AG04450 (cell line): ENCODE measurements at places on chromosomes 6 and 20.
A peak's percentile ranks its signal among the peaks of the same experiment; 100 is the strongest.

- DNase-seq: no peak
These were observed 107.0 kb downstream of the SYNDIG1 start for GRCh38 chr20:24576447-24576846.

- DNase-seq: no peak
These were observed 748.7 kb downstream of the QKI start for GRCh38 chr6:164163239-164163638.

DNA sequence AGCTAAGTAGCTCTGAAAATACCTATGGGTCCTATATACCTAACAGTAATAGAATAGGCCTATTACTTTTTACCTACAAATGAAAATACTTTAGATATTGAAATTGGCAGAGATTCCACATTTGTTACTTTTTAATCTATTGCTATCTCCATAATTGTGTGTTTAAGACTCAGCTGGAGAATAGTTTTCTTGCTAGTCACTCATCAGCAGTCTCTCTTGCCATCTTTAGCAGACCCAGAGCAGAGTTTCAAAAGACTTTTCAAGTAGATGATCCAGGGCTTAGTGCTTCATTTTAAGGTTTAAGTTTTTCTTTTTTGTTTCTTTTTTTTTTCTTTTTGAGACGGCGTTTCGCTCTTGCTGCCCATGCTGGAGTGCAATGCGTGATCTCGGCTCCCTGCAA, 12.9 kb downstream of the ANKS1A start:
- DNase-seq: no peak

- DNase-seq: no peak
These were observed 78.5 kb upstream of the PHACTR1 start for GRCh38 chr6:12637960-12638641.

DNA sequence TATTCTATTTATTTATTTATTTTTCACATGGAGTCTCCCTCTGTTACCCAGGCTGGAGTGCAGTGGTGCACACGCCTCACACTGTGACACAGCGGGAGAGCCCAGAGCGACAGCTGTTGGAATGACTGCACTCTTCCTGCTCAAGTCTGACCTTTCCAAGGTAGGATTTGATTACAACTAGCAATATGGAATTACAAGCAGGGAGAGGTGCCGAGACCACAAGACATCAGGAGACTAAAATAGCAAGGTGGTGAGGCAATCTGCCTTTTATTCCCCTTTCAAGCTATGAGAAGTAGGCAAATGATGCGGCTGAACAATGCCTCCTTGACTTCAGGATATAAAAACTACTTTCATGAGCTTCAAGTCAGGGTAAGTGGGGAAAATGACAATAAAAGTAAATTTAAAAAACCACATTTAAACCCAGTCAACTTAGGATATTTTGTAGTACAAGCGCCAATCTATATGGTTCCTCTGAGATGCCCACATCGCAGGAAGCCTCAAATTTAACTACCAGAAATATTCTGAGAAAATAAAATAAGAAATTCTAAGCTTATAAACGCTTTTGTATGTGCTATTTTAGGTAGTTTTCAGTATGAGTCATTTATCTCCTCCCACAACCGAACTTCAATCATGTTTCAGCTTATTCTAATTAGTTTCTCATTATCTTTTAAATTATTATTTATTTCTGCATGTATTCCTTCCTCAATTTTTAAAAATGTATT, 146.9 kb upstream of the SGK1 start:
- peak; percentile 60 for DNase-seq

DNA sequence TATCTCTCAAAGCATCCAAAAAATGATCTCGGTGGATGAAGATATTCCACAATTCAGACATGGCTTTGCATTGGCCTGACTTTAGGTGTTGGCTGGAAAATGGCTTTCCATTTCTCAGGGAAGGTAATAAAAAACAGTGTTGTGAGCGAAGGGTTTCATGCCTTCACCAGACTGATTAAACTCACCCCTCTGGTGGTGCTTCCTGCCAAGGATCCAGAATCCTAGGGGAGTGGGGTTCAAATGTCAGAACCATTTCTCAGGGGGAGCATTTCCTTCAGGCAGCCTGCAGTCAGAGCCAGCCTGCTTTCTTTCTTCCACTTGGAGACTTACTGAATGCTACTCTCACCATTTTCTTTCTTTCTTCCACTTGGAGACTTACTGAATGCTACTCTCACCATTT, 45.7 kb upstream of the SMIM28 start:
- no peak for DNase-seq

DNA sequence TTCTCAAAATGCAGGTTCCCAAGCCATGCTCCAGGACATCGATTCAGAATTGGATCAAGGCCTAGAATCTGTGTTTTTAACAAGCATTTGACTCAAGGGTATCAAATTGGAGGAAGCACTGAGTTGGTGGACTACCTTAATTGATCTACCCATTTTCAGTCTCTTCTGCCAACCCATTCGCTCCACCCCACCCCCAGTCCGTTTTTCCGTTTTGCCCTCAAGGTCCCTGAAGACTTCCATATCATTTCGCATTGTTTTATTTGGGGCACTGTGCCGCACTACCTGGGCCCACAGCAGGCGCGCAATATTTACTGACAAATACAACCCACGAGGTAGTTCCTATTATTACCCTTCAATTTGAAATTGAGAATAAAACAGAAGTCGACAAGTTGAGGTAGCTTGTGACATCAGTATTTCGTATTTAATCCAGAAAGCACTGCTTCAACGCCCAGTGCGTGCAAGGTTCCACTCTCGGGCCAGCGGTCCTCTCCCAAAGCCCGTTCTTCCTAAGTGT, 557 bp upstream of the DHX35 start:
- no peak for DNase-seq

DNA sequence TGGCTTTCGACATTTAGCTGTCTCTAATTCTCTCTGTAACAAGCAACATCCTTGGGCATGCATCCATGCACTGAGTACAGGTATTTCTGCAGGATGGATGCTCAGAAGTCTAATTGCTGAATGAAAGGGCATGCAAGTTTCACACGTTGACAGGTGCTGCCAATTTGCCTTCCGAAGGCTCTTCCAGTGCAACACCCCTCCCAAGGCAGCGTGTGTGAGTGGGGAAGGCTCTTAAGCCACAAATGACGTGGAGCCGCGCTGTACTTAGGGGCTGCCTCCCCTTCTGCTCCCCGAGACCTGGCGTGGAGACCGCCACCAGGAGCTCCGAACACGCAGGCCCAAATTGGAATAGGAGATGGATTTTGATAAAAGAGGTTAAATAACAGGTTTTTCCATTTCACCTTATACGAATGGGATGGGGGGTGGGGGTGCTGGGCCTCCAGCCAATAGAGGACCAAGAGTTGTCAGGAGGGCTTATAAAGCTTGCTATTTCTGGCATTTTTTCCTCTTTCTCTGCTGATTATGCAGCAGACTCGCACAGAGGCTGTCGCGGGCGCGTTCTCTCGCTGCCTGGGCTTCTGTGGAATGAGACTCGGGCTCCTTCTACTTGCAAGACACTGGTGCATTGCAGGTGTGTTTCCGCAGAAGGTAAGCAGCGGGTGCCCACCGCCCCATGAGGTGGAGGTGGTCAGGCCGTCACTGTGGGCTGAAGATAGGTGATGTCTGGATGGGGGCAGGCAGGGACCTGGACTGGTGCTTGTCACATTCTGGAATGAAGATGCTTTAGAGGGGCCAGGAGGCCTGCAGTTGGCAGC, 30.9 kb downstream of the TOX2 start:
- no peak for DNase-seq

DNA sequence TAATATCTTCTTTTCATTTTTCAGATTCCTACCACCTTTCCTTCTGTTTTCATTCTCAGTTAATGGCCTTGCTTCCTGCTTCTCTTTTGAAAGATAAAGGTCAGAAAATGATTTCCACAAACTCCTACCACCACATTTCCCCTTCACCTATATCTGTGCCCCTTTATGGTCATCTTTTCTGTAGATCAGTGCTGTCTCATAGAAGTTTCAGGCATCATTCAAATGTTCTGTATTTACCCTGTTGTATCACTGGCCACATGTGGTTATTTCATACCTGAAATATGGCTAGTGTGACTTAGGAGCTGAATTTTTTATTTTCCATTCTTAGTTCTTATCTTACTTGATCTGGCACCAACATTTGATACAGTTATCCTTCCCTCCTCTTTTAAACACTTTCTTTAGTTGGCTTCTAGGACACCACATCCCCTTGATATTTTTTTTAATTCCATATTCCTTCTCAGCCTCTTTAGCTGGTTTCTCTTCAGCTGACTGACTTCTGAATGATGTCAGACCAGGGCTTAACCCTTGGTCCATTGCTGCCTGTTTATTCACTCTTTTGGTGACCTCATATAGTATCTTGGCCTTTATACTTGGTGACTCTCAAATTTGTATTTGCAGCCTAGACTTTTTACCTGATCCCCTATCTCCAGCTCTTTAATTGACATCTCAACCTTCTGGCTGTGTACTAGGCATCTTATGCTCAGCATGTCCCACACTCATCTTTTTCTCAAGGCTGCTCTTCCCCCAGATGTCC, 81.0 kb downstream of the ATRN start:
- DNase-seq: no peak

GRCh38 chr6:22222469-22222868, 74.4 kb downstream of the PRL start:
- DNase-seq: no peak

- DNase-seq: no peak
These were observed 385.6 kb downstream of the CDKAL1 start for GRCh38 chr6:20919677-20920385.

GRCh38 chr6:155420492-155420891, 35.1 kb downstream of the NOX3 start:
- DNase-seq: no peak

DNA sequence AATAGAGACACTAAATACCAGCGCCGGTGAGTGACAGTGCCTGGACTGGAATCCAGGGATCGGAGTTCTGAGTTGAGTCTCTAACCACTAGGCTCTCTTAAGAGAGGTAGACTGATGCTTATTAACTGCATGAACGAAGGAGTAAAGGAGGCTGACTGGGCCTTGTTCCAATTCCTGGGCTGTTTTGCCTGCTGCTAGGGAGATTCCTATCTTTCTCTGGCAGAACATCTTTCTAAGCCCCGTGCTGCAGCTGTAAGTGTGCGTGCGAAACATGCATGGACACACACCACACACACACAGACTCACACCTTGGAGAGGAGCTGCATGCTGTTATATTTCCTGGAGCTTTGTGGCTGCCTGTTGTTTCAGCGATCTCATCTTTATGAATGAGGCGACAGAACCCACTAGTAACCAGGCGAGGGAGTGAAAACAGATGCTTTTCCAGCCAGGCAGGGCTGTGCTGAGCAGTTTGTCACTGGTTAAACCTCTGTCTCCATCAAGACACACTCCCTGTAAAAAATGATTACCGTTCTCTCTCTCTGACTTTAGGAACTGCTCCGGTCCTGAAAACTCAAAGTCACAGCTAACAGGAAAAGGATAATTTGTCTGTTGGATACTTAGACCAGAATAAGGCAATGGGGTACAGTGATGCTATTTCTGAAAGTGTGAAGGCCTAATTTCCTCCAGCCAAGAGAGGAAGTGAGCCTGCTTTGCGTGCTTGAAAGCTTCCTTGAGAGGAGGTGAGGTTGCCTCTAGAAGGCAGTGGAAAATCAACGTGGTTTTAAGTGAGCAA, 157.4 kb upstream of the ZNF217 start:
- DNase-seq: peak; percentile 65

- peak; percentile 42 for DNase-seq
These were observed 7.4 kb downstream of the STK35 start for GRCh38 chr20:2108987-2109386.

DNA sequence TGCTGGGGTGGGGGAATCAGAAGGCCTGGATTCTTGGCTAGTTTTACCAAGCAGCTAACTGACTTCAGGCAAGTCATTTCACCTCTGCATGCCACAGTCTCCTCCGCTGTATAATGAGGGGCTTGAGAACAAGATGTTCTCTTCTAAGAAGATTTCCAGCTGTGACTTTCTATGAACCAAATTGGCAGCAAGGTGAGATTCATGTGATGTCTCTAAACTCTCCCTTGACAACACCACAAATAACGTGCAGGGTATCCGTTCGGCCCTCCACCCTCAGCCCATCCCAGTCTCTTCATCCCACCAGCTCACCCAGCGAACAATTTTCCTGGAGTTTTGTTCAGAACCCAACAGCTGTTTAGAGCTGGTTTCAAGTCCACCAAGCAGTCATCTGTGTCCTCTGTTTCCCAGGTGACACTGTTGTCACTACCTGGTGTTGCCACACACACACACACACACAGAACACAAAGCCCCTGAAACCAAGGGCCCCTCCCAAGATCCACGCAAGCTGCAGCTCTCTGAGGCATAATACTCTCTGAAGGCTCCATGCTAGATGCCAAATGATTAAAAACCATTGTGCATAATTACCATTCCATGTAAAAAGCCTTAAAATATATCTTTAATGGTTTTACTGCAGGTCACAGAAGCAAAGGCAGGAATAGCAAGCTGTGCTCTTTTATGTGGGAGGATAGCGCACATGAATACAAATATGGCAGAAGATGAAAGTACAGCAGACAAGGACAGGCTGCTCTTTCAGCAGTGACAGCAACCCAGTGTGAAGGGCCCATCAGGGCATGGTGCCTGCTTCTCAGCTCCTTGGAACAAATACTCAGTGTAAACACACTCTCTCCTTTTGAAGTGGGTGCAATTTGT, 48.2 kb downstream of the ARHGAP18 start:
- DNase-seq: no peak

DNA sequence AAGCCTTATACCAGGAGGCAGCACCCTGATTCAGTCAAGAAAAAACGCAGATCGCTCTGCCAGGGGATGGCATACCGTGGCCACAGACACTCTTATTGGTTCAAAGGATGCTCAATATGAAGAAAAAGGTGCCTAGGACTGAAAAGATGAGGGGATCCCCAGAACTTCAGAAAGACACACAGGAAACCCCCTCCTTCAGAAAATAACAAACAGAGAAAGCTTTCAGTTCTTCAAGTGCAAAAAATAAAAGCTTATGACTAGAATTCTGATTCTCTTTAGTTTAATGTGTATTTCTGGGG, 17.7 kb upstream of the MYB start:
- DNase-seq: no peak
